ENCODE measurements at places on chromosomes 7 and 10. TPM values are rescaled to one million over a fixed set of nuclear protein-coding genes. Genes with fewer than 3 reads are reported as not detected.

GRCh38 chr7:4817178-4817901, 41.9 kb downstream of the AP5Z1 start:
- DNase-seq: no peak

- DNase-seq: no peak
Measured at GRCh38 chr7:36015733-36016132, 137.3 kb upstream of the EEPD1 start.

The PLPP4 gene
- total RNA-seq: 3.9 TPM

The LRRN3 gene
- total RNA-seq: 26.1 TPM

The TMEM213 gene
- total RNA-seq: not detected

- no peak for DNase-seq
Measured at GRCh38 chr7:28564033-28564432, 151.7 kb downstream of the CREB5 start.

DNA sequence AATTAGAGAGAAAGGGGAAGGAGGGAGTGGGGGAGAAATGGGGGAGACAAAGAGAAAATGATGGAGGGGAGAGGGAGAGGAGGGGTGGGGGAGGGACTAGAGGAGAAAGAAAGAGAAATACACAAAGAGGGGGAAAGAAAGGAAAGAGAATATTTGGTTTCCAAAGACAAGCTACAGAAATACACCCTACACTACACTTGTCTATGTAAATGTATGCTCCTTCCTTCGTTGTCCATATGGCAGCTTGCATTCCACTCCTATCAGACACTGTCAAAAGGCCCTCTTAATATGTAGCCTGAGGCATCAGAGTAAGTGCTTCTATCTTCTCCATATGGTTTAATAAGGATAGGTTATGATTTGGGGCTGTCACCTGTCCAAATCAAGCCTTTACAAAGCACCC, 92.8 kb upstream of the FEZF1 start:
- no peak for DNase-seq

The CCDC172 gene
- total RNA-seq: not detected

Data from Daoy (cell line).